ENCODE measurements at places on chromosomes 1 and 21.

DNA sequence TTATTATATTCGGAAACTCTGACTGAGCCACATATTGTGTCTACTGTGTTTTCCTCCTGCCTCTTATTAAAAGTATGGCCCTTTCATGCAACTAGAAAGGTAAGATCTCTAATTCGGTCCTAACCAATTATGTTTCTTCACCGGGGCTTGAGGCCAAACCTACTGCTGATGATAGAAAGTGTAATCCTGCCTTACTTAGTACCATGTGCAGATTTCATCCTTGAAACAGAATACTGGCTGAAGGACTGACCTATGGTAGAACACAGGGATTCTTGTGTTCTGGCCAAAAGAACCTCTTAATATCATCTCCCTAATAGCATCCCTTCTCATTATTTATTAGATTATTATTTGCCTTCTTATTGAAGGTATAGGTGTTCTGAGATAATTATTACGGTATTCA, 72.6 kb downstream of the TOR3A start:
- DNase-seq: no peak

DNA sequence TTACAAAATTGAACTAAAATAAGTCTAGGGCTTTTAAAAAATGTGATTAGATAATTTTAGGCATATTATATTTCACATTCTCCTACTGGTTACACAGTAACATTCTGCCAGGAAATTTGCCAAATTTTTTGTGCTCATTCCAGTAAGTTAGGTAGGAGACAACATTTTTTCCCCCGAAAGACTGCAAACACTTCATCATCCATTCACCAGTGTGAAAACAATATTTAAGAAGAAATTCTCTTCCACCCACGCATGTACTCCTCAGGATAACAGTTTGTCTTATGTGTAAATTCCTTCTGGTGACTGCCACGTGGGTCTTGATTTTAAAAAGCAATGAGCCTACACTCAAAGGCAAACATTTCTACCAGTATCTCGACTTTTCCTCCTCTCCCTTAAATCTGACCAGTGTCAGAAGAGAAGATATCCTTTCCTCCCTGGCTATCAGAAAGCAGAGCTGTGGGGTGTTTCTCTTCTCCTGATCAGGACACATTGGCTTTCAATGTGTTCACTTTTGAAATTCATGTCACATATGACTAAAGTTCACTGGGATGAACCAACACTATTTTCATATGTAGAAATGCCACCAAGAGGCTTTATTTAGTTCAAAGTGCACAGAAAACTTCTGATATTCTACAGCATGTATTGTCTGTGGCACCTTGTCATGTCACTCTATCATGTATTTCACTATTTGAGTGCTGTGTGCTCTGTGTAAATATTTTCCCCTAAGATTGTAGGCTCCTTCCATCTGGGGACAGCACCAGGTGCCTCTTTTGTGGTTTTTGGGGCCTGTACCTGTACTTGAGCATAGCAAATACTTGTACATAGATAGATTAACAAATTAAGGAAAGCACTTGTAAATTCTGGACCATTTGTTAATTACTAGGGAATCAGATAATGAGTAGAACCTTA, 38.6 kb downstream of the LHX9 start:
- no peak for DNase-seq

- peak; percentile 19 for DNase-seq
Measured at GRCh38 chr1:181062836-181063428, 25.6 kb upstream of the IER5 start.

DNA sequence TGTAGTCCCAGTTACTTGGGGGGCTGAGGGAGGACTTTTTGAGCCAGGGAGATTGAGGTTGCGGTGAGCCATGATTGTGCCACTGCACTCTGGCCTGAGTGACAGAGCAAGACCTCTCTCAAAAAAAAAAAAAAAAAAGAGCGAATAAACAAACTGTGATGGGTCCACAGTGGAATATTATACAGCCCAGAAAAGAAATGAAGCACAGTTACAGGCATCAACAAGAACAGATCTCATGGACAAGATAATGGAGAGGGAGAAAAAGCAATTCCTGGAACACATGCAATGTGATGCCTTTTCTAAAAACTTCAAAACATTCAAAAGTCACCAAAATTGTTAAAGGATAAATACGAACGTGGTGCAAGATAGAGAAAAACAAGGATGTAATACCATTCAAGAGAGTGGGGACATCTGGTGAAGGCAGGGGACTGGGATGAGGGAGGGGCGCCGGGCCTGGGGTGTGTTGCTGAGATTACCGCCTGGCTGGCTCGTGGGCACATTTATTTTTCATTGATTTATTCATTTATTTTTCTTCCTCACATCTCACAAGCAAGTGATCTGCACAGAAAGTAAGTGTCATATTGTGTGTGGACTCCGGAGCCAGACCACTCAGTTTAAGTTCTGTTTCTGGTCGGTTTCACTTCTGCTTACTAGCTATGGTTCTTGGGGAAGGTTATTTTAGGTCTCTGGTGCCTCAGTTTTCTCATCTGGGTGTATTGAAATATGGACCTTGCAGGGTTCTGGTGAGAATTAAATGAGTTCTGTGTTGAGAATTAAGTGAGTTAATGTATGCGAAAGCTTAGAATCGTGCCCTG, 30.1 kb downstream of the ABCG1 start:
- no peak for DNase-seq

- DNase-seq: no peak
Measured at GRCh38 chr1:44223187-44223610, 9.9 kb downstream of the DMAP1 start.

DNA sequence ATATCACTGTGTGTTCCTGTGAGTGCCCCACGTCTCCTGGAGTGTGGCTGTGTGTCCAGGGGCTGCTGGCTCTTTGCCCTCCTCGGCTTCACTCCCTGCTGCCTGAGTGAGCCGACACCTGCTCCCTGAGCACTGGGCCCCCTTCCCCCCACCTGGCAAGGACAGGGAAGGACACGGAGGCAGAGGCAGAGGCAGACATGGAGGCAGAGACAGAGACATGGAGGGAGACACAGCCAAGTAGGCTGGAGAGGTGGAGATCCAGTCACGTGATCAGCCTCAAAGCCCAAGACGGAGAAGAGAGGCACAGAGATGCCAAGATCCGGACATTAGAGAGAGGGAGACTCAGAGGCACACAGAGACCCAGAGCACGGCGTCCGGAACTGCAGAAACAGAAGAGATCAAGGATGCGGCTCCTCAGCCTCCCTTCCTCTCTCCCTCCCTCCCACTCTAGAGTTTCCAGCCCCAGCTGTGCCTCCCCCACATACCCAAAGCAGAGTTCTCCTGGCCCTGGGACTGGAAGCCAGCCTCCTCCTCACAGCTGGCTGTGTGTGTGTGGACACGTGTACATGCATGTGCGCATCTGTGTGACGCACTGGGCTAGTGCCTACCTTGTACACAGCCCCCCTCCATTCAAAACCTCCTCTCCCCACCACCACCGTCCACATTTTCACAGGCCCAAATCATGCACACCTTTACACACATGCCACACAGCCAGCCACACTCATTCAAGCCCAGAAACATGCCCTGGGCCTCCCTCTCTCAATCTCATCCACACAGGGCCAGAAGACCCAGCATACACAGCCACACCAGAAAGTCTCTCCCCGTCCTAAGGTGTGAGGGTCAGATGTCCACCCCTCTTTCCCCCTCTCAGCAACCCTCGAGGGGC, 39.1 kb upstream of the WASF2 start:
- DNase-seq: no peak

- DNase-seq: no peak
Measured at GRCh38 chr21:27225151-27225550, 258.3 kb upstream of the ADAMTS5 start.

DNA sequence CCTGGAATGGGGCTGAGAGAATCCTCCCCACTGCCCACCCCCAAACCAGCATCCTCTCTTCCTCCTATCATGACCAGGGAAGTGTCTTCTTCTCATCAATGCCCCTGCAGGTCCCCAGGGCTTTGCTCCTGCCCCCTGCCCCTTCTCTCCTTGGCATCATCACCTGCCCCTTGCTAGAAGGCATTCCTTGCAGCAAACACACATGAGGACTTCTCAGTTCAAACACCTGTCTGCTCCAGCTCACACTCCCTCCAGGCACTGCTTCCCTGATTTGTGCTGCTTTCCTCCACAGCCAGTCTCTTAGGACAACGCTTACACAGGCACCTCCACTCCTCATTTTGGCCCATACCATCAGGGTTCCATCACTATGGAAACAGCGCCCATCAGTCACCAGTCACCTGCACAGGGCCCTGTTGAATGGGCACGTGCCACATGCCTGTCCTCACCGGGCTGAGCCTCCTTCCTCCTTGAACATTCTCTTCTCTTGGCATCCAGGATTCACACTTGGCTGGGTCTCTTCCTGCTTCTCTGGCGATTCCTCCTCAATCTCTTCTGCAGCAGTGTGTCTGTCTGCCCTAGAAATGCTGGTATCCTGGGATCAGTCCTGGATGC, 81.9 kb upstream of the EDN2 start:
- no peak for DNase-seq

- DNase-seq: no peak
Measured at GRCh38 chr21:38787461-38788274, 18.1 kb upstream of the ETS2 start.
